ENCODE measurements at places on chromosomes 2 and 18.

DNA sequence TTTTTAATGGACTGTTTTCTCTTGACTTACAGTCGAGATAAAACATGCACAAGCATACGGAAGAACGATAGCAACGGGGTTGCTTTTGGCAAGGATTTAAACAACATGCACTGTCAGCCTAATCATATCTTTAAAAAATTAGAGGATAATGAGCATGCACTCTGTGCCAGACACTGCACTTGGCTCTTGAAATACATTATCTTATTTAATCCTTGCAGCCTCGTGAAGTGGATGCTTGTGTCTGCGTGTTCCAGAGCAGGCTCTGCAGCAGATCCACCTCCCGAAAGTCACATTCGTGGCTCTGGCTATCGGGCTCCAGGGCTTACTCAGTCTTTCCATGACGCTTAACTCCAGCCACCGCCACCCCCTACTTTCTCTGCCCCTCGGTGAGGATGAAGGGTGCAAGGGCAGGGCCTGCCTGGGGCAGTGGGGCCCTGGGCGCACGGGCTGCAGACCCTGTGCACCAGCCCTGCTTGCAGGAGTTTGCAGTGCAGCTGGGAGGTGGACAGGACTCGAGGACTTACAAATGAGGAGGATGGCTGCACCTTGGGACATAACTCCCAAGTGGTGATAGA lies 61.7 kb downstream of the ACKR3 start:
- DNase-seq, result peak; percentile 26

DNA sequence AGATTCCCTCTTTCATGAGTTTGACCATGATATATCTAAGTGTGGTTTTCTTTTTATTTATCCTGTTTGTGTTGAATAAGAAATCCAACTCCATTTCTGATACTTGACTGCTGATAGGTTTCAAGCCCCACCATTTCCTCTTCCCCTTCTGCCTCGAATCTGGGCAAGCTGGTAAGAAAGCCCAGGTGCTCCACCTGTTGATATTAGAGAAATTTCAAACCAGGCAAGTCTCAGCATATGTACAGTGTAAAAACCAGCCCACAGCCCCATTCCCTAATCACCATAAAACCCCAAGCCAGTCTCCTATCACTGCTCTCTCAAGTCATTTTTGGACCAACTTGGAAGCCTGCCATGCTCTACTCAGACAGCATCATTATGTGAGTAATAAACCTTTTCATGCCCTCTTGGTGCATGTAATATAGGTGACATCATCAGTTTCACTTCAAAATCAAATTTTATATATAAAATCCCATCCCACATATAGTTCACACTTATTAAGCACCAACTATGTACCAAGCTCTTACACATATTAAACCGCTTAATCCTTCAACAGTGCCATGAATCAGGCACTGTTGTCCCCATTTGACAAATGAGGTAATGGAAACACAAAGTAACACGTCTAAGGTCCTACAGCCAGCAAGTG lies 46.6 kb downstream of the SMAD2 start:
- no peak for DNase-seq

DNA sequence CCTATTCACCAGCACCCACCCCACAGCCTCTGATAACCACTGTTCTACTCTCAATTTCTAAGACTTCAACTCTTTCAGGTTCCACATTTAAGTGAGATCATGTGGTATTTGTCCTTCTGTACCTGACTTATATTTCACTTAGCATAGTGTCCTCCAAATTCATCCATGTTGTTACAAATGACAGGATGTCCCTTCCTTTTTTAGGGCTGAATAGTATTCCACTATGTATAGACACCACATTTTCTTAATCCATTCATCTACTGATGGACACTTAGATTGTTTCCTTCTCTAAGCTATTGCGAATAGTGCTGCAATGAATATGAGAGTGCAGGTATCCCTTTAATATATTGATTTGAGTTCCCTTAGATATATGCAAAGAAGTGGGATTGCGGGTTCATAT lies 100.1 kb downstream of the EVA1A start:
- DNase-seq, result no peak

DNA sequence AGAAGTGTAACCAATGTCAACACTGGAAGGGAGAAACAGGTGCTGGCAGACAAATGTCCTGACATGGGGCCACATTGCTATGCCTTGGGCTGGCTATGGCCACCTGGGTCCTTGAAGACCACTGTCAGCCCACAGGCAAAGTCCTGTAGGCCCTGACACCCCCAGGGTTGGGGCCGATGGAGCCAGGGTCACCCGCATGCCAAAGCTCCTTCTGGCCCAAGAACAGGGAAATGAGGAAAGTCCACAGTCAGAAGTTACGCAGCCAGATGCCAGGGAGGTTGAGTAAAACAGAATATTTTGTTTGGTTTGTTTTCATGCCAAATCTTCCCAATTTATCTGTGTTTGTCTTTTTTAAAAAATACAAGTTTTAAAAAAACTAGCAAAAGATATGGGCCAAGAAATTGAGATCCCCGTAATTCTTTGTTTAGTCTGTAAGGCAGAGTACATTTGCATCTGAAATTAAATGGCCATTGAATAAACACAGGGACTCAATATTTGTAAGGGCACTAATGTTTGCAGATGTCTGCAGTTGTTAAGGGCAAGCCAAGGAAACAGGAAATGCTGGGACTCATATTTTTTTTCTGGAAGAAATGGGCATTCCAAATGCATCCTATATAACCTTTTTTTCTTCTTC lies 186.4 kb downstream of the FAM210A start:
- no peak for DNase-seq

DNA sequence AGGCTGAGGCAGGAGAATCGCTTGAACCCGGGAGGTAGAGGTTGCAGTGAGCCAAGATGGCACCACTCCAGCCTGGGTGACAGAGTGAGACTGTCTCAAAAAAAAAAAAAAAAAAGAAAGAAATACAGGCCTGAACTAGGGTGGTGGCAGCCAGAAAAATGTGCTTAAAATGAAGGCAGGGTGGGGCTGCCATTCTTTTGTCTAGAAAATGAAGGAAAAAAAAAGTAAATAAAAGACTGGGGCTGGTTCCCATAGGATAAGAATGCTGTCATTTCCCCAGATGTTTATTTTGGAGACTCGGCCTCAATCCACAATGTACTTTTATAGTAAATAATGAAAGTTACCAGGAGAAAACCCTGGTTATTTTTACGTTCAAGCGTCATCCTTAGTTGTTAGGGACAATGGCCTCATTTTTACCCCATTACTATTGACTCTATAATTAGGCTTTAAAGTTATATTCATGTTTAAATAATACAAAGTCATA lies 58.9 kb downstream of the ATP8B1 start:
- DNase-seq, result peak; percentile 33

- no peak for DNase-seq
These were observed 1003.7 kb upstream of the GYPC start for GRCh38 chr2:125652280-125652679.

DNA sequence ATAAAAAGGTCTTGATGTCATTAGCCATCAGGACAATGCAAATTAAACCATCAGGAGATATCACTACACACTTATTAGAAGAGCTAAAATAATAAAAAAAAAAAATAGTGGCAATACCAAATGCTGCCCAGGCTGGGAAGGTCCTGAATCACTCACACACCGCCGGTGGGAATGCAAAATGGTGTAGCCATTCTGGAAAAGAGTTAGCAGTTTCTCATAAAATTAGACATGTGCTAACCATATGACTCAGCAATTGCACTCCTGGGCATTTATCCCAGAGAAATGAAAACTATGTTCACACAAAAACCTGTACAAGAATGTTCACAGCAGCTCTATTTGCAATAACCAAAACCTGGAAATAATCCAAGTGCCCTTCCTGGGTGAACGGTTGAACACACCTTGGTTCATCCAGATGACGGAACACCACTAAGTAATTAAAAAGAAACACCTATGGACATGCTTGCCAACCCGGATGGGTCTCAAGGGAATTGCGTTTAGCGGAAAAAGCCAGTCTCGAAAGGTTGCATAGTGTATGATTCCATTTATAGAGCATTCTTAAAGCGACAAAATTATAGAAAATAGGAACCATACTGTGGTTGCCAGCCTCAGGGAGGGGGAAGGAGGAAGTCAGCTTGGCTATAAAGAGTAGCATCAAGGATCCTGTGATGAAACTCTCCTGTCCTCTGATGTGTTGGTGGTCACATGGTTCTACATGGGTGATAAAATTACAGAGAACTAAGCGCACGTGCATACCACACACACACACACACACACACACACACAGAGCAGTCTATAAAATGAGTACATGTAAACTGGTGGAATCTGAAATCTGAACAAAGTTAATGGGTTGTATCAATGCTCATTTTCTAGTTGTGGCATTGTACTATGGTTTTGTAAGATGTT lies 4.6 kb downstream of the MBP start:
- no peak for DNase-seq

- no peak for DNase-seq
These were observed 519.4 kb upstream of the DSEL start for GRCh38 chr18:68035774-68036522.

- DNase-seq, result no peak
These were observed 381.9 kb downstream of the KCNJ3 start for GRCh38 chr2:155080373-155080772.

GRCh38 chr18:56804395-56804794 lies 153.2 kb downstream of the WDR7 start:
- no peak for DNase-seq

DNA sequence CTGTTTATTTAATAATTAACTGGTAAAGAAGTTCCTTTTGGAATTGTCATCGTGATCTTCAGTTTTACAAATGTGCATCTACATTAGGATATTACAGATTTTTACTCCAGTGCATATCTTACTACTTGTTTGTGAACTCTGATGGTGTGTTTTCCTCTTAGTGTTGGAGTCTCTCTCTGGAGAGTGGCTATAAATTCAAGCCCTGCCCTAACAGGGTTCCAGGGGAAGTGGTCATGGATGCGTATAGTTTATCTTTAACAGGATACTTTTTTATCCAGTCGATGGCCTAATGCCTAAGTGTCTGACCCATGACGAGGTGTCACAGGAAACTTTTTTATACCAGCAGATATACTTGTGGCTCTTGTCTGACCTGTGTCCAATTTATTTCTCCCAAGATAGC lies 75.4 kb downstream of the CHN1 start:
- DNase-seq, result no peak

DNA sequence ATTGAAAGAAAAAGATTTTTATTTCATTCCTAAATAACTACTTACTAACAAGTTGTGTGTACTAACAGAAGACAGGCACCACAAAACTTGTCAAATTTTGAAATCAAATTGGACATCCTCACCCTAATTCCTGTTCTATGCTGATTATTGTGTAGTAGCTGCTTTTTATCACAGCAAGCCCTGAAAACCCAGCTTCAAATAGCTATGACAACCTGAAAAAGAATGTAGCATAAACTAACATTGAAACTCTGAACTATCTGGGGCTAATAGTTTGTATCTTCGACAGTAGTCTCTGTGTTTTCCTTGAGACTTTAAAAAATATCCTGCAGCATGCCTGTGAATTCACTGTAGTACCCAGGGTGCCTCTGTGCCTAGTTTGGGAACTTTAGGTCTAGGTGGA lies 122.6 kb downstream of the WDPCP start:
- no peak for DNase-seq

- DNase-seq, result no peak
These were observed 223.2 kb downstream of the LRATD1 start for GRCh38 chr2:14855751-14856150.

DNA sequence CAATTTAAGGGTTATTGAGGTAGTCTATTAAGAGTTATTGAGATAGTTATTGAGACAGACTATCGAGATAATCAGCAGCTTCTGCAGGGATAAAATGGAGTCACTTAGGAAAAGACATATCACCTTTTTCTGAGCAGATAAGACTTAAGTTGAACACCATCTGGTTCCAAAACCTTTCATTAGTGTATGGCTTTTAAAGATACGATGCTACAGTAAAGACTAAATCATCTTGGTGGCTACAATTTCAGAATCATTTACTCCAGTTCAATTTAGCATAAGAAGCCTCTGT lies 68.6 kb upstream of the DNAJC10 start:
- DNase-seq, result no peak

- DNase-seq, result no peak
These were observed 112.8 kb downstream of the ZNF521 start for GRCh38 chr18:25239151-25239550.

GRCh38 chr2:109164739-109165221 lies 35.8 kb downstream of the SH3RF3 start:
- no peak for DNase-seq

DNA sequence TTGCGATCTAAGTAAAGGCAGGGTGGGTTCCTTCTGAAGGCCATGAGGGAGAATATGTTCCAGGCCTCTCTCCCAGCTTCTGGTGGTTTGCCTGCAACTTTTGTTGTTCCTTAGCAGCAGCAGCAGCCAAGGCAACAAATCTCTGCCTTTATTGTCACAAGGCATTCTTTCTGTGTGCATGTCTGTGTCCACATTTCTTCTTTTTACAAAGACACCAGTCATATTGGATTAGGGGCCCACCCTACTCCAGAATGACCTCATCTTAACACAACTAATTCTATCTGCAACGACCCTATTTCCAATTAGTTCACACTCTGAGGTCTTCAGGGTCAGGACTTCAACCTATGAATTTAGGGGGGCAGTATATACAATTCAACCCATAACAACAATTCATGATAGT lies 587.5 kb downstream of the XIRP2 start:
- DNase-seq, result no peak

- DNase-seq, result no peak
These were observed 108.5 kb upstream of the SMAD7 start for GRCh38 chr18:49059028-49059834.

GRCh38 chr18:12449051-12449785 lies 41.5 kb downstream of the PRELID3A start:
- no peak for DNase-seq

- DNase-seq, result no peak
These were observed 262.6 kb downstream of the CLIP4 start for GRCh38 chr2:29377788-29378187.

- no peak for DNase-seq
These were observed 103.0 kb downstream of the AFF3 start for GRCh38 chr2:100039291-100039980.

- no peak for DNase-seq
These were observed at the start of gene ANKMY1 for GRCh38 chr2:240557808-240558207. TSS of gene ANKMY1 (minus strand) at chr2:240557988. CDS start at chr2:240557335, 653 bp downstream.

DNA sequence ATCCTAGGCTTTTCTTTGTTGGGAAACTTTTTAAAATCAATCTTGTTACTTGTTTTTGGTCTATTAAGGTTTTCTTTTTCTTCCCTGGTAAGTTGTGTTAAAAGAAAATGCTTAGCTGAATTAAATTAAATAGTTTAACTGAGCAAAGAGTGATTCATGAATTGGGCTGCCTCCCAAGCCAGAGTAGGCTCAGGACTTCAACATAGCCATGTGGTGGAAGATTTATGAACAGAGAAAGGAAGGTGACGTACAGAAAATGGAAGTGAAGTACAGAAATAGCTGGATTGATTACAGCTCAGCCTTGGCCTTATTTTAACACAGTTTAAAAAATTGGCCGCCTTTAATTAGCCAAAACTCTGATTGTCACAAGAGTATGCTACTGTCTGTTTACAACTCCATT lies 27.9 kb upstream of the GALNT5 start:
- no peak for DNase-seq

GRCh38 chr2:31204783-31205182 lies 12.5 kb downstream of the CAPN14 start:
- DNase-seq, result no peak

GRCh38 chr2:118987886-118988285 lies 45.9 kb downstream of the MARCO start:
- peak; percentile 10 for DNase-seq

Data from left lung (tissue), 14 donors.